ENCODE measurements at places on chromosomes 16 and 17.

- DNase-seq = no peak
Measured at GRCh38 chr17:47692137-47692894, 1.6 kb upstream of the TBKBP1 start.

DNA sequence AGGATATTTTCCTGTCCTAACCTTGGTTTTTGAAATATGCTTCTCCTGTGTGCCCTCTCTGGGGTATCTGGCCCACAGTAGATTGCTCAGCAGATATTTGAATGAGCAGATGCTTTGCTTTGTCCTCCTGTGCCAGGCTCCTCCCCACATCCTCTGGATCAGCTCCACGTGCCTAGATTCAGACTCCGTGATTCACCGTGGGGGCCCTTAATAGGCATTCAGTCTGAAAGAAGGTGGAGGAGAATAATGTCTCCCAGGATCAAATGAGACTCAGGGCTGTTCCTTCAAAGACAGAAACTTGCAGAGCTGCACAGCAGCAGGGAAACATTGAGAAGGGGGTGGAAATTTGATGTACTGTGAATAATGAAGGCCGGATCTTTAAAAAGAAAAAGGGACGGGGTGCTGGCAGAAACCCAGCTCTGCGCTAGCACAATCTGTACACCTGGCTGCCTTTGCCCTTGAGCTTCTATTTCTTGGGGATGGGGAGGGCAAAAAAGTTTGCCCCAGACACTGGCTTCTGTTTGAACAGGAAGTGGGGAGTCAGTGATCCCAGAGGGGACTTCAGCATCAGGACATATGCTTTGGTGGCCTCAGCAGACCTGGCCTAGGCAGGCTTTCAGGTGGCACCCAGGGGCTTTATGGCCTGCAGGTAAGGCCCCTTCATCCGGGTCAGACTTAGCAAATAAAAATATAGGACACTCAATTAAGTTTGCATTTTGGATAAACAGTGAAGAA lies 15.9 kb upstream of the SLC12A3 start:
- no peak for DNase-seq

- peak; percentile 65 for DNase-seq
Measured at GRCh38 chr17:77892469-77893143, 65.9 kb upstream of the TNRC6C start.

GRCh38 chr17:81409190-81409935 lies 14.1 kb downstream of the BAHCC1 start:
- no peak for DNase-seq

DNA sequence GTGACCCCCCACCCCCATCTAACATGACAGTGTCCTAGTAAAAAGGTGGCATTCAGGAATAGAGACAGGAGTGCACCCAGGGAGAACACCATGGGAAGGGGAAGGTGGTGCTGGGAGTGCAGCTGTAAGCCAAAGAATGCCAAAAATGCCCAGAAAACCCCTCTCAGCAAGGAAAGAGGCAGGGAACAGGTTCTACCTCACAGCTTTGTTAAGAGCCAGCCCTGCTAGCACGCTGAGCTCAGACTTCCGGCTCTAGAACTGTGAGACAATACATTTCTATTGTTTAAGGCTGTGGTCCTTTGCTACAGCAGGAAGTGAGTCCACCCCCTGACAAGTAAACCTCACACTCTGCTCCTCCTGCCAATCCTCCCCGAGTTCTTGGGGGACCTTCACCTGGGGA lies 302.4 kb upstream of the N4BP1 start:
- DNase-seq = no peak

- no peak for DNase-seq
Measured at GRCh38 chr16:72313903-72314302, 141.9 kb upstream of the PMFBP1 start.

GRCh38 chr16:10667239-10667638 lies 27.5 kb downstream of the TEKT5 start:
- no peak for DNase-seq

GRCh38 chr17:49783791-49784190 lies 4.7 kb upstream of the KAT7 start:
- DNase-seq = no peak

- DNase-seq = no peak
Measured at GRCh38 chr16:24538756-24539294, 541 bp upstream of the RBBP6 start.

DNA sequence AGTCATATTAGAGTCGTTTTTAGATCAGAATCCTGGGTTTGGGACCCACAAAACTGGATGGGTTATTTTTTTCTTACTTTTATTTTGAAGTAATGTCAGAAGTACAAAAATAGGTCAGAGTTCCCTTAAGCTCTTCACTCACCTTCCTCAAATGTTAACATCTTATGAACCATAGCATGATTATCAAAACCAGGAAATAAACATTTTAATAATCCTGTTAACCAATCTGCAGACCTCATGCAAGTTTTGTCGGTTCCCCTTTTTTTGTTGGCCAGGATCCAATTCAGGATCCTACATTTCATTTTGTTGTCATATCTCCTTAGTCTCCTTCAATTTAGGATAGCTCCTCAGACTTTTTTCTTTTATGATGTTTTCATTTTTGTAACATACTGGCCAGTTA lies 162.0 kb downstream of the CHD9 start:
- no peak for DNase-seq

GRCh38 chr16:70508752-70509151 lies 14.6 kb downstream of the COG4 start:
- DNase-seq = no peak

DNA sequence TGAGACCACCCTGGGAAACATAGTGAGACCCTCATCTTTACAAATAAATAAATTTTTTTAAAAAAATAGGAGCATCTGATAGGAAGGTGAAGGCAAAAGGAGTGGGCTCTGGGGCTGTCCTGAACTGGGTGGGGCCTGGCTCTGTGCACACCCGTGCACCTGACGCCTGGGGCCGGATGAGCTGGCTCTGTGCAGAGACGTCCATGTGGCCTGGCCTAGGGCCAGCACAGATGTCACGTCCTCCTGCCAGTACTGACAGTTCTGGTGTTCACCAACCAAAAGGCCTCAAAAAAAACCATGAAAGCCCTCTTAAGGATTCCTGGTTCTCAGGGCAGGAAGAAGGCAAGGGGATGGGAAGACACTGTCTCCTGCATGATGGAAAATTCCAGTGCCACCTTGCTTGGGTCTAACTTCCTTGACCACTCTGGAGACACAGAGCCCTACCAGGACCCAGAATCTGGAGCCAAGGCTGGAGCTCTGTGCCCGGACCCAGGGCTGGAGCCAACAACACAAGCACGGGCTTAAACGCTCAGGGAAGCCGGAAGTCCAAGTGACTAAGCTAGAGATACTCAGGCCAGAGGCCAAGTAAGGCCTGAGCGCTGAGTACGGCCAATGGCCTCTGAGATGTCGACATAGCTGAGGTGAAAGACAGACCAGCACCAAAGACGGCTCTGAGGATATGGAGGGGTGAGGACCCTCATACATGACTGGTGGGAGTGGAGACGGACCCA lies 32.9 kb downstream of the COPRS start:
- DNase-seq = no peak

GRCh38 chr17:2852729-2853282 lies 56.6 kb downstream of the RAP1GAP2 start:
- DNase-seq = no peak

- DNase-seq = no peak
Measured at GRCh38 chr16:87252269-87252970, 64.8 kb downstream of the C16orf95 start.

DNA sequence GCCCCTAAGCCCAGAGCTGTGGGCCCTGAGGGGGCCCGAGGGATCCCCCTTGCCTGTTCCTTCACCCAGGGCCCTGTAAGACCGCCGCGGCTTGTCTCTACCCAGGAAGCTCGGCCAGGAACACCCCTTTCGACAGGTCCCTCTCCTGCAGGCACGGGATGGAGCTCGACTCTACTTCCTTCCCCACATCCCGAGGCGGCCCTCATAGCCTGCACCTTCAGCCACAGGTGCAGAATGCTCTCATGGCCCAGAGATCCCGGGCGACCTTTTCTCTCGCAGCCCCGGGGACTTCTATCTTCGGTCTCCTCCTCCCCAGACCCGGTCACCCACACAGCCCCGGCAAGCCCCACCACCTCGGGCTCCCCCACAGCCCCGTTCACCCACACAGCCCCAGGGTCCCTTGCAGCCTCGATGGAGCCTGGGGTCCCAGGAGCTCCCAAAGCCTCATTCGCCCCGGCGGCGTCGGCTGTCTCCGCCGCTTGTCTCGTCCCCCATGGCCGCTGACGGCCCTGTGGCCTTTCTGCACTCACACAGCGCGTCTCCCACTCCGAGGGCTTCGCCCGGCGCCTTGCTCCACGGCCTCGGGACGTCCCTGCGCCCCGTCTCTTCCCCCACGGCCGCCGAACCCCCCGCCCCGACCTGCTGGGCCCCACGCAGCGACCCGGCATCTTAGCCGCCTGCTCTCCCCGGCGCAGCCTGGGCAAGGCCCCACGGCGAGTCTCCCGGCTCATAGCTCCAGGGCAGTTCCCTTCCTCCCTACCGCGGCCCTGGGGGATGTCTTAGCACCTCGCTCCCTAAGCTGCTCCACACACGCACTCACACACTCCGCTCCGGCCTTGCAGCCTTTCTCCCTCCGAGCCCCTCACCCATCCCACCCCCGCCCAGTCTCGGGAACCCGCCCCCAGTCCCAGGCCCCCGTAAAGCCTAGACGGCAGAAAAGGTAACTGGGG lies 650 bp downstream of the KIAA0753 start:
- peak; percentile 49 for DNase-seq

DNA sequence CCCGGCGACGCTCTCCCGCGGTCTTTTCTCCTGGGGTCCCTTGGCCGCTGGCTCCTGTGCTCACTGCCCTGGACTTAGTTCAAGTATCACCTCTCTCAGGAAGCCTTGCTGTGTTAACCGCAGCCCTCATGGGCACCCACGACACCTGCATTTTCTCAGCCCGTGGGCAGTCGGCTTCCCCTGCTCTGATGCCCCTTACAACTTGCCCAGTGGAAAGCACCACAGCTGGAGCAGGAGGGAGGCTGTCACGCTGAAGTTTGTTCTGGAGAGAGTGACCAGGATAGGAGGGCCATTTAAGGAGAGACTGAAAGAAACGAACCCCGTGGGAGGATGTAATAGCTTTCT lies 395 bp downstream of the STXBP4 start:
- no peak for DNase-seq

GRCh38 chr16:29312835-29313558 lies 93.5 kb downstream of the NPIPB11 start:
- no peak for DNase-seq

DNA sequence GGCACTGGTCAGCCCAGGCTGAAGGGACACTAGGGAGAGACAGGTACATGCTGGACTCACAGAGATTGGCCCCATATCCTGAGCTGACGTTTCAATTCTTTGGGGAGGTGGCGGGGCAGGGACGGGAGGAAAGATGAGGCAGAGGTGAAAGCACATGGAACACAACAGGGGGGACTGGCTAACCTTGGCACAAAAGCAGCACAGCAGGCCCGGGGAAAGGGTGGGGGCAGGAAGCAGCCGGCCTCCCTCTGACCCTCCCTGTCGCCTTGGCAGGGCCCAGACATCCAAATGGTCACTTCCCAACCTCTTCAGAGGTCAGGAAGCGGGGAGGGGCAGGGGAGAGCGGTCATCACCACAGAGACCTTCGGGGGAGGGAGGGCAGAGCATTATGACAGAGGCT lies 6.6 kb downstream of the VAT1 start:
- DNase-seq = no peak

DNA sequence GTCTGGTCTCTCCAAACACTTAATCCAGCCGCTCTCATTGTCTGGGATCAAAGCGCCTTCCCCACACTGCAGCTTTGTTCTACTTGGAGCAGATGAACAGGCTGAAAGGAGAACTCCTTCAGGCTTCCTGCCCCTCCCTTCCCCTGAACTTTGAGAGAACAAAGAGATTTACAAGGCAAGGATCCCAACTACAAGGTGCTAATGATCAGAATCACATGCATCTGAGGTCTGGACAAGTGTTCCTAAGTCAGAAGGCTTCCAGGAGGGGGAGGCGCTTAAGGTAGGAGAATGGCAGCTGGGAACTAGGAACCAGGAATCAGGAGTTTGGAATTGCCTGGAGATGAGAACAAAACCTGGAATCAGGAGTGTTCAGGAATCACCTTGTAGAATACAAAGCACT lies 606.3 kb upstream of the CDH11 start:
- peak; percentile 23 for DNase-seq

DNA sequence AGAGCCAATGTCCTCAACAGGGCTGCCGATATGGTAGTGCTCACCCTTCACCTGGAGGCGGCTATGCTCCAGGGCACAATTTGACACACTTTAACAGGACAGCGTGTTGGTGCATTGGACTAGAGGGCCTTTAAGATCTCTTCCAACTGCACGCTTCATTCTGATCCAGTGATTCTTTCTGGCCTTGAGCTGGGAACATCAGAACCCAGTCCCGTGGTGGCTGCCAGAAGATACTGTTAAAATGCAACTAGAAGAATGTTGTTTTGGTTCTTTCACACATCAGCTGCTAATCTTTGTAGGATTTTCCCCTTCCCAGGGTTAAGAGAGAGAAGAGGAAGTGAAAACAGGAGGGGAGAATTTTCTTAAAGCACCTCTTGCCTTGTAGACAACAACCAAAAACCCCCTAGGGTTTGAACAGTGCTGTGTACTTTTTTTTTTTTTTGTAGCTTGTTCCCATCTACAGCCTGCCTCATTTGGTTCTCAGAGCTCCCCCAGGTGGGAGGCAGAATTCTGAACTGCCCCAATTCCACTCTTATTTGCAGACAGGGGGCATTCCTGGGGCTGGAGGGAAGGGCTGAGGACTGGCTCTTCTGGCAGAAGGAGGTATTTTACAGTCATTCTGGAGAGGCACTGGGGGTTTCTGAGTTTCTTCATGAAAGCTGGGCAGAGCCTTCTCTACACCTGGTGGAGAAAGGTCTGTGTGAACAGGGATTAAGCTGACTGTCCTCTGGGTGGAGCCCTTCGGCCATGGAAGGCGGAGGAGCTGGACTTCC lies 32.4 kb downstream of the SMARCE1 start:
- DNase-seq = no peak

- DNase-seq = no peak
Measured at GRCh38 chr17:10417431-10417830, 4.3 kb downstream of the MYH8 start.

DNA sequence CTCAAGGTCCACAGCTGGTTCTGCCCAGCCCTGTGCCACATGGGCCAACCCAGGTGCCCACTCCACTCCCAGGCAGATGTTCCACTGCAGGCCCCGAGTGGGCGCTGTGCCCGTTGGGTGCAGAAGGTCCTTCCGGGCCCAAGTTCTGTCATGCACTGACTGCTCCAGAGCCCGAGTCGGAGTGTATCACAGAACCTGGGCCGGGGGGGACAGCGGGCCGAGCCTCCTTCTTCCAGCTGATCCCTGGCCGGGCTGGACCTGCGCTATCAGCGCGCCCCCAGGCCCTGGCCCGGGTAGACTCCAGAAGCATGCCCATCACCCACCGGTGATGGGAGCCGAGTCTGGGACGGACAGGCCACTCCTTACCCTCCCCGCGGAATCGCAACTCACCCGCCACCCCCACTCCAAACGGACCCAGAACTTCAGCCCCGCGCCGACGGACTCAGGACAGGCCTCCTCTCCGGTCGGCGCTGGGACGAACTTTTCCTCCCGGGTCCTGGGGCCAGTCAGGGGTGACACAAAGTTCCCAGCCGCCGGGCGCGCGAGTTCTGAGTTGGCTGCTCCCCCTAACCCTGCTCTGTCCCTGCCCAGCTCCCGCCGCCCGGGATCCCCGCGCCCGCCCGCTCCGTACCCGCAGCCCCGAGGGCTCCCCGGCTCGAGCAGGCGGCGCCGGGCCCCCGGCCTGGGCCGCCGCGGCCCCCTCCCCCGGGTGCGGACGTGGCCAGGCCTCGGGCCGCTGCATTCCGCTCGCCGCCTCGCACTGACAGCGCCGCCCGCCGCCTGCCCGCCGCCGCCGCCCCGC lies at the start of gene COPZ2:
COPZ2 (minus strand) TSS at position 762 of the 802 bp plus-strand sequence; CDS start at position 742, 20 bp downstream.
- peak; percentile 14 for DNase-seq

- no peak for DNase-seq
Measured at GRCh38 chr16:27364493-27365141, 37.4 kb upstream of the IL21R start.

GRCh38 chr16:17515421-17516210 lies 44.9 kb upstream of the XYLT1 start:
- DNase-seq = no peak
